ENCODE measurements at places on chromosomes 1 and 21.

DNA sequence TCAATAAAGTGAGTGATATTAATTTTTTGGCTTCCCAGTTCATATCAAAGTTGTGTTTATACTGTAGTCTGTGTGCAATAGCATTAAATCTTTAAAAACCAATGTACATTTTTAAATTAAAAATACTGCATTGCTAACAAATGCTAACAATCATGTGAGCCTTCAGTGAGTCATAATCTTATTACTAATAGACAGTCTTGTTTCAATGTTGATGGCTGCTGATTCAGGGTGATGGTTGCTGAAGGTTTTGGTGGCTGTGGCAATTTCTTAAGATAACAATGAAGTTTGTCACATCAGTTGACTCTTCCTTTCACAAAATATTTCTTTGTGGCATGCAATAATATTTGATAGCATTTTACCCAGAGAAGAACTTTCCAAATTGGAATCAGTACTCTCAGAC lies 109.0 kb downstream of the ZMYM4 start:
- peak; percentile 66 for DNase-seq

- no peak for DNase-seq
These were observed 6.4 kb downstream of the SNRPE start for GRCh38 chr1:203867802-203868201.

- no peak for DNase-seq
These were observed 33.2 kb downstream of the KCND3 start for GRCh38 chr1:111956155-111956771.

- DNase-seq: no peak
These were observed 46.8 kb downstream of the CD247 start for GRCh38 chr1:167471568-167471967.

DNA sequence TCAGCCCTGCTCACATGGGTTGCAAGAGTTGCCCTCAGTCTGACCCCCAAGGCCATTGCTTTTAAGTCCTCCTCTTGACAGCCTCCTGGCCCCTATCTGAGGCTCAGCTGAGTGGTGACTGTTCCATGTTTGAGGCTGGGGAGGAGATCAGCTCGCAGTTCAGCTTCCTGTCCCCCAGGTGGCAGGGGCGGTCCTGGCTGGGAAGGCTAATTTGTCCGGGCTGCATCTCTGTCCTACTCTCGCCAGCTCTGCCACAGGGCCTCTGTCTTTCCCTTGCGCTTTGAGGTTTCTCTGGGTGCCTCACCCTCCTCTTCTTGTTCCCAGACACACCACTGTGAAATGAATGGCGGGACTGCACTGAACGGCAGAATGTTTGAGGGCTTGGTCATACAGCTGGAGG lies 157.3 kb downstream of the KCNJ6 start:
- DNase-seq: peak; percentile 64

DNA sequence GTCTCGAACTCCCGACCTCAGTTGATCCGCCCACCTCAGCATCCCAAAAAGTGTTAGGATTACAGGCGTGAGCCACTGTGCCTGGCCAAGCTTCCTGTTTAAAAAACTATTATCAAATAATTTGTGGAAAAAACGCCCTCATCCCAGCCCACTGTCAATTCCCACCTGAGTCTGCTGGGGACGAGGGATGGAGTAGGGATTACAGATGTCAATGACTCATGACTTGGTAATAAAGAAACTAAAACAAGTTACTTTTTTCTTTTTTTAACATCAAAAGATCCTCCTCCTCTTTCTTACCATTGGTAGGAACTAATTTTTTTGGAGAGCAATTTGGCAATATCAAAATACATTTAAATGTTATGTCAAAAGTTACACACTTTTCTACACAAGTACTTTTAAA lies 9.7 kb downstream of the CNN3 start:
- no peak for DNase-seq

- DNase-seq: no peak
These were observed 423.9 kb downstream of the DSCAM start for GRCh38 chr21:40422896-40423635.

GRCh38 chr21:20276954-20277353 lies 721.3 kb upstream of the NCAM2 start:
- no peak for DNase-seq

GRCh38 chr1:246072456-246072955 lies 434.6 kb downstream of the SMYD3 start:
- DNase-seq: no peak

DNA sequence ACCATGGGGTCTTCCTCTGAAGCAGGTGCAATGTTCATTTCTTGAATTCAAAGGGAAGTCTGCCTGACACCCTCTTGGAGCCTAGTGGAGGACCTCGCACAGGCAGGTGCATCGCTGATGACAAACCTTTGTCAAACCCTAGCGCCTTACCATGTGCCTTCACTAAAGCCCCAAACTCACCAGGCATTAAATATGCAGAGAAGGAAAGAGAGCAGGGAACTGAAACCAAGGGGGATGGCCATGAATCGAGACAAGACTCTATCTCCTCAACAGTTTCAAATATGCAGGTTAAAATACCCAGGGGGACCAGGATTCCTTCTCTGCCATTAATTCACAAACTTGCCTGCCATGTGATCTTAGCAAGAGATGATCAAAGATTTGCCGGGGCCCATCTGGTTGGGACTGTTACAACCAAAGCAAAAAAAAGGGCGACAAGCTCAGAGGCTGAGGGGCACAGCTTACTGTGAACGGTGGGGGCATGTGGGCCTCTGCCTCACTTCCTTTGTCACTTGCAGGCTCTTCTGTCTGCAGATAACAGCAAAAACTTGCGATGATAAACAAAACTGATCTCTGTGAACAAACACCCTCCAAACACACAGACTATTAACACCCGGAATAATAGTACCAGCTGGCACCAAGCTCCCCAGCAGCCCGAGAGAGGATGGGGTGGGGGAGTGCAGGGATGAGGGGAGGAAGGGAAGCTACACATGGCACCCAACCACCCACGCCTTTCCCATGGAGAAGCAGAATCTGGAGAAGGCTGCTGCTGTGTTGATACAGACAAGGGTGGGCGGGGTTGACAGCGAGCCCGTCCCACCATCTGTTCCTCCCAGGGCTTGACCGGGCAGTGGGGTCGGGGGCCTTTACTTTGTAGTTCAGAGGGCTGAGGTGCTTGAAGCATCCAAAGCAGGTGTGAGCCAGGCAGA lies 33.9 kb downstream of the TMEM63A start:
- peak; percentile 22 for DNase-seq

DNA sequence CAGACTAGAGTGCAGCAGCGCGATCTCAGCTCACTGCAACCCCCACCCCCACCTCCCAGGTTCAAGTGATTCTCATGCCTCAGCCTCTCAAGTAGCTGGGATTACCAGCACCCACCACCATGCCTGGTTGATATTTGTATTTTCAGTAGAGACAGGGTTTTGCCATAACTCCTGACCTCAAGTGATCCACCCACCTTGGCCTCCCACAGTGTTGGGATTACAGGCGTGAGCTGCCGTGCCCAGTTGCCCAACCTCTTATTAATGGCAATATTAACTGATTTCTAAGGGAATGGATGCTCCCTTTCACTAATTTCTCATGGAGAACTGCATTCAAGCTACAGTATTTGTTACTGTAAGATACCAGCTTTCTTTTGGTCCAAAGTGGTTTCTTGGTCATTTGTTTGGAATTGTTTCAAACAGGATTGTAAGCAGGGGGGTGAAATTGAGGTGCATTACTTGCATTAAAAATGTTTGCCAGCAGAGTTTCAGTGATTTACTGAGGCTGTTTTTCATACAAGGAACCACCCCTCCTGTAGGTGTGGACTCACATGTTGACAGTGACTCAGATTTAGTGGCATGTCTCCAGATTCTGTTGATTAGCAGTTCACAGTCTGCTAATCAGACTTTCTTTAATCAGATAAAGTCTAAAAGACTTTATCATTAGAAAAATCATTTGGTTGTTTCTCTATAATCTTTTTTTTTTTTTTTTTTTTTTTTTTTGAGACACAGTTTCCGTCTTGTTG lies 3.9 kb upstream of the TGFBR3 start:
- DNase-seq: no peak

Data from fibroblast of skin of back (primary cell).